ENCODE measurements at places on chromosomes 7 and 10. TPM values are rescaled to one million over a fixed set of nuclear protein-coding genes. Genes with fewer than 3 reads are reported as not detected.

SCD gene
- polyA plus RNA-seq, result 1,275 TPM

DNA sequence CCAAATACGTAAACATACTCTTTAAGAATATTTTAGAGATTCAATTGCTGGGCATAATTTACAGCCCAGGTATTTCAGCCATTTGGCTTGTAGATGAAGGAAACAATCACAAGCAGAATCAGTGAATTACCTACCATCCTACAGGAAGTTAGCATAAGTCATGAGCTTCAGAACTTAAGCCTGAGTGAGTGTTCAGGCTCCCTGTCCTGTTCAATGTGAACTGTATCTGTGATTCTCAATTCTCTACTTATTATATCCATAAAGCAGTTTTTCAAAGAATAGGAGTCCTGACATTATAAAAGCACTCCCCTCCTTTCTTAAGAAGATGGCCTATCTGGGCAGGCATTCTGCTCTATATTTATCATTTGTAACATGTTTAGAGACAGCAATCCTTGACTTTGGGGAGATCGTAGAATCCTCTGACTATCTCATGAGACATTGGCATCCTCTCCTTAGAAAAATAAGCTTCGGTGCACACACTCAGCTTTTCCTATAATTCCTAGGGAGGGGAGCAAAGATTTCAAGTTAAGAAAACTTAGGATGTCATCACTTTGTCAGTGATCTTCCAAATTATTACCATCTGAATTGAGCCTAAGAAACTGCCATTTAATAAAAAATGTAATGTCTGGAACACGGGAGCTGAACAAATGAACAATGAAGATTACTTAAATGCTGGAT, 645.2 kb upstream of the IGFBP3 start:
- DNase-seq, result no peak

CFAP46 gene
- 0.55 TPM for polyA plus RNA-seq

DNA sequence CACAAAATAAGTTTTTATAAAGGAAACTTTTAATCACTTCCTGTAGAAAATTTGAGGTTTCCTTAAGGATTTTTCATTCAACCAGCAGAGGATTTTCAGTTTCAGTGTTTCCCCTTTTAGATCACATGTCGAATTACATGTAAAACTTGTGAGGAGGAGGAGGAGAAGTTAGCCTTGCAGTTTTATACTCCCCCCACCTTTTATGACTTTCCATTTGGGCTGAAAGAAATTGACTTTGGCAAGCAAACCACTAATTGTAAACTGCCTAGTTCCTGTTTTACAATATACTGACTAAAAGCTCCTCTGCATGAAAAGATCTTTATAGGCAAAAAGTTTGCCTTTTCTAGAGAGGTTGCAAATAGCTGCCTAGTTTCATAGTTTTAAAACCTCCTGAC, 3.0 kb downstream of the BAMBI start:
- no peak for DNase-seq

DNA sequence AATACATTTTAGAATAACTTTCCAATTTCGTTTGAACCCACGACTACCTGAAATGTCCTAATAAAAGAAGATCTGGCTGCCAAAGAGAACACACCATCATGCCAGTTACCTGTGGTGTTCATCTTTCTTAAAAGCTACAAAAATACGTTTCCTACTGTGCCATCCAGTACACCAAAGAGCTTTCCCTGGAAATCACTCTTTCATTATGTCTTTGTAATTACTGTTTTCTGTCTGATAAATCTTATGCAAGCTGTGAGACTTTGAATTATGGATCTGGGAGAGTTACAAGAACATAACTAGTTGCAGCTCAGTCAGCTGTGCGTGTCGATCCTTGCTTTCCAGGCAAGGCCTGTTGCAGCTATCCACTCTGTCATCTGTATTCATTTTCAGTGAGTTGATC, 12.5 kb upstream of the POM121L12 start:
- no peak for DNase-seq

TEX36 gene
- not detected for polyA plus RNA-seq

ATOH7 gene
- 0.04 TPM for polyA plus RNA-seq

ABHD11 gene
- 15.2 TPM for polyA plus RNA-seq

C10orf67 gene
- 0.07 TPM for polyA plus RNA-seq

GRCh38 chr10:88687853-88688467, 18.1 kb upstream of the LIPK start:
- no peak for DNase-seq

DNA sequence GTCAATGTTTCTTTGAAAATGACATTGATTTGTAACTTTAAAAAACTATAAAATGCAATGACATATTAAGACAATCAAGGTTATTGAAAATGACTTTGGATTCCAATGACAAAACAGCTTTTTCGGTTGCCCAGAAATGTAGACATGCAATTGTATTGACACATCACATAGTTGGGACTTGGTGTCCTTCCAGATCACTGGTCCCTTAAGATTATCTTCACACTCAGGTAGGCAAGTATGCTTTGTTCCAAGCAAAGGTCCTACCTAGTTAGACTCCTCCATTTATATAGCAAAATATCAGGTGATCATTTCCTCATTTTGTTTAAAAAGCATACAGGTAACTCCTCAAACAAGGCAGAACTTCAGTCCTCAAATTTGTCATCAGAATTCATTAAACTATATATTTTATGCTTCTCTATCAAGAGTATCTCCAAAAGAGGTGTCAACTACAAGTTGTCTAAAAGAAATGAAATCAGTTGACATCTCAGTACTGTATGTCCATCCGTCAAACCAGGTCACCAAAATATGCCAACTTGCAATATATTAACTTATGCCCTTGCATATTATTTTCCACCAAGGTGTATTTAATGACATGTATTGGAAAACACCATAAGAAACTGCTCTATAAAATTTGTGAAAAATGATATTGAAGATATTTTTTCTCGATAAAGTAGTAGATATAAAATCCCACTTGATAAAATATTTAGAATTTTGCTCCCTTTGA, 64.6 kb downstream of the TSPAN12 start:
- DNase-seq, result no peak

- no peak for DNase-seq
Observed at GRCh38 chr10:96619796-96620773, 33.3 kb upstream of the TM9SF3 start.

GRCh38 chr7:142963993-142964392, 1.8 kb upstream of the KEL start:
- DNase-seq, result no peak

FAM131B gene
- polyA plus RNA-seq, result 0.12 TPM

- no peak for DNase-seq
Observed at GRCh38 chr10:71193516-71193915, 18.9 kb upstream of the UNC5B start.

- no peak for DNase-seq
Observed at GRCh38 chr7:90180011-90180585, 25.8 kb downstream of the STEAP1 start.

DNA sequence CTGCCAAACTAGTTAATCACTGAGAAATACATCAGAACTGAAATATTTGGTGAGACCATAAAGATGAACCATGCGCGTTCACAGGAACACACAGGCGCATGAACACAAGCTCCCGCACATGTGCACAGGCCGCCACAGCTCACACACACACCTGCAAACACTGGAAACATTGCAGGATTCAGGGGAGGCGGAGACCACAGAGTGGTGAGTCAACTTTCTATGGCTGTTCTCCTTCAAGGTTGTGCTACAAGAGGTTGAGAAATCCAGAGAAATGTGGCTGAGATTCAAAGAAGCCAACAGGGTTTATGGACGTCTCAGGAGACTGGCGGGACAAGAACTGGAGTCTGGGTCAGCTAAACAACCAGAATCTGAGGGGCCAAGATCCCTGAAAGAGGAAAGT, 17.8 kb downstream of the ESYT2 start:
- no peak for DNase-seq

DNA sequence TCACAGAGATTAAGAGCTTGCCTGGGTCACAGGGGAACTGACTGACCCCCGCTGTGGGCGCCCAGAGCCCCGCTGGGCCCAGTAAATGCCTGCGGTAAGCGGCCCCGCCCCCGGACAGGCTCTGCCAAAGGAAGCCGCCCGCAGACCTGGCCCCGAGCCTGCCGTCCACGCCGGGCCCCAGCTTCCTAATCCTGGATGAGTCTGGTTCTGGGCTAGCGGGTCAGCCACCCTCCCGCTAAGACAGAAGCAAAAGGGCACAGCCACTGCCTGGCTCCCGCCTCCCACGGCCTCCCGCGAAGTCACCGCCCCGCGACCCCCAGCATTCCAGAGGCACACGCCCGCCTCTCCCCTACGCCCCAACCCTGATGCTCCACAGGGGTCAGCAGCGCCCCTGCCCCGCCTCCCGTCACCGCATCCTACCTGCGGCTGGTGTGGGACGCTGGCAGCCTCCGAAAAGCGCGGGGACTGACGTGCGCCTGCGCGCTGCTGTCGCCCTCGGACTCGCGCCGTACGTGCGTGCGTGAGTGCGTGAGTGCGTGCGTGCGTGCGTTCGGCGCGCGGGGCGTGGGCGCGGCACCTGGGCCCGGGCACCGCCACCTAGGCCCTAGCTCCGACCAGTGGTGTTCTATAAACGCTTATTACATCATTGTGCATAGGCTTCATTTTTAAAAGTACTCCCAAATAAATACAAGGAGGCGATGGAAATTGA, at the start of gene FIGNL1:
Gene FIGNL1, minus strand, starts transcription at position 470 of the 709 bp plus-strand sequence. CDS start 3,063 bp downstream, outside the sequence.
- DNase-seq, result no peak

- no peak for DNase-seq
Observed at GRCh38 chr7:20441346-20441745, 110.6 kb downstream of the ITGB8 start.

DNA sequence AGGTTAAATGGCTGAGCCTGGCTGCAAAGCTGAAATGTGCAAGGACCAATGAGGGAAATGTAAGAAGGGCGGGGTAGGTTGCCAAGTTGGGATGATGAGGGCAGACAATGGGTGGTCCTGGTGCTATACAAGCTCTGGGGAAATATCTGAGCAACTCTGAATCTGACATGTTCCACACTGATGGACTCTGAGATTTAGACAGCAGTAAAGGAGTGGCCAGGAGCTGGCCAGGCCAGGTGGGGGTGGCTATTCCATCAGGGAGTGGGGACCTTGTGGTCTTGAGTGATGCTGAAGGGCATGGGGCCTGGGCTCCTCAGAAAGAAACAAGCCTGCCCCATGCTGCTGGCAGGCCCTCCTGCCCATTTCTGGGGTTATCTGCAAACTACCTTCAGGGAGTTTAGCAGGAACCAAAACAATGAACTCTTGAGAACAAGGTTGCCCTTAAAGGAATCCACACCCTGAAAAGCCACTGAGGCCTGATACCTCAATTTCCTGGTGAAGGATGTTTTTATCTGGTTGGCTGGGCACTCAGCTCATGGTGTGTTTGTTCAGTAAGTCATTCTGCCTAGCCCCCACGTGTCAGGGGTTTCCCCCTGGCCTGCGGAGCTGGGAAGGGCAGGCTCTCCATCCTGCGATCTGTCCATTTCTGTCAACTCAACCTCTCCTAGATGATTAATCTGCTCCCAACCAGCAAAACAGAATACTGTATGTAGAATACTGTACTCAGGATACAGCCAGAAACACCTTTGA, 143.3 kb upstream of the TNS3 start:
- no peak for DNase-seq

CALHM3 gene
- polyA plus RNA-seq, result not detected

DNA sequence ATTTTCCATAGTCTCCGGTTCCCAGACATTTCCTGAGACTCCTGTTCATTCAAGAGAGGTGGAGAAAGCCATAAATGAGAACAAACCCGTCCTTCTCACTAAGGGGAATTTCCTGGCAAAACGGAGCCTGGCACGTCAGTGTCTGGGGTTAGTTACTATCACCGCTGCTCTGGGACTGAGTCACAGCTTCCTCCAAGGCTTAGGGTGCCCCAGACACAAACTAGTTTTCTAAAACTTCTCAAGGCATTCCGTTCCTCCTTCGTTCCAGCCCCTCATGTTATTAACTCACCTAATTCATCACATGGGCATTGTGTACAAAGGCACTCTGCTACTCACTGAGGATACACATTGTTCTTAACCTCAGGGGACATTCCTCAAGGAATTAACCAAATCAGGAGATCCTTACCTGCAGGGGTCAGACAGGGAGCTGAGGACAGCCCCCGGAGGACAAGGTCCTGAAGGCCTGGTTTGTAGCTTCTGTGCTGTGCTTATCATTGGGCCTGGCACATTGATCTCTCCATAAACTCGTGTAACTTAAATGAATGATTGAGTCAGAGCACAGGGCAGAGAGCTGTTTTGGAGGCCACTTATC, 103.0 kb upstream of the KLF6 start:
- DNase-seq, result peak; percentile 84

DNA sequence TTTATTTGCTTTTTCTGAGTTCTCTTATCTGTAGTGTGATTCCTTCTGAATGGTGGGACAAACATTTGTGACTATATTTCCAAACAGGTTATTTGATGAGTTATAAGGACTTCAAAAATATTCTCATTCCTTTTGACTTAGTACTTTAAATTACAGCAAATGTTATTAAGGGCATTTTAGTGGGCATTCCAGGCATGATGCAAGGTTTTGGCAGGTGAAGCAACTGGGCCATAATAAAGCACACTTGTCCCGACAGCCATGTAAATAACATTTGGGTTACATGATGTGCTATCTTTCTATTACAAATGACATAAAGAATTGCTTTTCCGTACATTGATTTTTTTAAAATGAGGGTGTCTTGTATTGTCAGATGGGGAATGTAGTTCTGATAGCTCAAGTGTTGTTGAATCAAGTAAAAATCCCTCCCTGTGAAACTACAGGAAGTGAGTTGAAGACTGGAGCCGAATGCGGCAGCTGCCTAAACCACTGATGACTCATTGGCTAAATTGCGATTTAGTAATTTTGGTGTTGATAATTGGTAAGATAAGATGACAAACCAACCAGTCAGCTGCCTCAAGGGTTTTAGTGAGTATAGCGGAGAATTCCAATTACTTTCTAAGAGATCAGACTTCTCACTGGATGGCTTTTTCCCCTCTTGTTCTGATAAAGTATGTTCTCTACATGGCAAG, 231.3 kb upstream of the NPY start:
- DNase-seq, result peak; percentile 59

HTR7 gene
- 12.7 TPM for polyA plus RNA-seq

DNA sequence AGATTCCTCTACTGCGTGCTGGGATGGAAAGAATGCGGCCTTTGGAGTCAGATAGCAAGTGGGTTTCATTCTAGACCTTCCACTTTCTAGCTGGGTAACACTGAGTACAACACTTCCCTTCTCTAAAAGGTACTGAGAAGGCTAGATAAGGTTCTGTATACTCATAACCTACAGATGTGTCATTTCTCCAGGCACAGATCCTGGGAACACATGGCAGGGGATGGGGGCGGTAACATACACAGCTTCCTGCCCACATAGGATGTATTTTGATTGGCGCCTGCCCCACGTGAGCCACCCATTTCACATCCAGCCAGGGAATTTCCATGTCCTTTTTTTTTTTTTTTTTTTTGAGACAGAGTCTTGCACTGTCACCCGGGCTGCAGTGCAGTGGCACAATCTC, 31.8 kb downstream of the KLRG2 start:
- no peak for DNase-seq

DNA sequence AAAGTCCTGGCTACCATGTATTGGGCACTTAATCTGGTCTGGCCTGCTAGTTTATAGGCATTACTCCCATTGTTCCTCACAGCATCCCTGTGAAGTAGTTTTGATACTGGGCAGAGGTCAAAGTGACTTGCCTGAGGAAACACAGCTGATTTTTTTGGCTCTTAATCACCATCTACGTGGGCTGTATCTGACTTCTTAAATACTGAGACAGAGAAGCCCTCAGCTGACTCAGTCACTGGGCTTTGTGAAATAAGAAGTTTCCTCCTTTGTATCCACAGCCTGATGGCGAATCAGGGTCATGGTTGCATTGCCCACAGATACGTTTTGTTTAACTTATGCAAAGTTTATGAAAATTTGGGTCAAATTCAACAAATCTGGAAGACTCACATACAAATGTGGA, 13.2 kb downstream of the TACR2 start:
- DNase-seq, result no peak

LIMK1 gene
- 23.2 TPM for polyA plus RNA-seq

Measured in keratinocyte (primary cell).